ENCODE measurements at places on chromosomes 4 and X. TPM values are rescaled to one million over a fixed set of nuclear protein-coding genes. Genes with fewer than 3 reads are reported as not detected.
A peak's percentile ranks its signal among the peaks of the same experiment; 100 is the strongest.

- peak; percentile 83 for DNase-seq
Measured at GRCh38 chr4:55553441-55554201, 6.9 kb upstream of the CLOCK start.

- DNase-seq: no peak
Measured at GRCh38 chrX:85928606-85929005, 118.8 kb downstream of the CHM start.

GRCh38 chr4:142463206-142463605 lies 382.9 kb downstream of the INPP4B start:
- no peak for DNase-seq

GRCh38 chr4:3305610-3306371 lies 13.0 kb downstream of the RGS12 start:
- no peak for DNase-seq

DNA sequence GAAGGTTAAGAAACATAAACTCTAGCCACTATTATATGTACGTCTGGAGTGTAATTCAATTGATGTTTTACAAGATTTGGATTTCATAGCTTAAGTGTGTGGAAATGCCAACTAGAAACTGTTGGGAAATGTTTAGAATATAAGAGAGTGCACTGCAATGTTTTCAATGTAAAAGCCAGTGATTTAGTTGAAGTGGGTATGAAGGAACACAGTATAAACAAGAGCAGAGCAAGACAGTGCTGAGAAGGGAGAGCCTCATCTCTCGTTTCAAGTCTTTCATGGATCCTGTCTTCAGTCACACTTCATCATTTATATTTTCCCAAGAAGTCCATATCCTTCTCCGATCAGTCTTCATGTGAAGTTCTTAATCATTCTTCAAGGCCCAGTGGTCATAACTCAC lies 163.9 kb upstream of the ETNPPL start:
- DNase-seq: no peak

- DNase-seq: no peak
Measured at GRCh38 chr4:99653916-99654315, 3.7 kb downstream of the C4orf54 start.

- peak; percentile 59 for DNase-seq
Measured at GRCh38 chr4:77921701-77922100, 59.1 kb downstream of the MRPL1 start.

DNA sequence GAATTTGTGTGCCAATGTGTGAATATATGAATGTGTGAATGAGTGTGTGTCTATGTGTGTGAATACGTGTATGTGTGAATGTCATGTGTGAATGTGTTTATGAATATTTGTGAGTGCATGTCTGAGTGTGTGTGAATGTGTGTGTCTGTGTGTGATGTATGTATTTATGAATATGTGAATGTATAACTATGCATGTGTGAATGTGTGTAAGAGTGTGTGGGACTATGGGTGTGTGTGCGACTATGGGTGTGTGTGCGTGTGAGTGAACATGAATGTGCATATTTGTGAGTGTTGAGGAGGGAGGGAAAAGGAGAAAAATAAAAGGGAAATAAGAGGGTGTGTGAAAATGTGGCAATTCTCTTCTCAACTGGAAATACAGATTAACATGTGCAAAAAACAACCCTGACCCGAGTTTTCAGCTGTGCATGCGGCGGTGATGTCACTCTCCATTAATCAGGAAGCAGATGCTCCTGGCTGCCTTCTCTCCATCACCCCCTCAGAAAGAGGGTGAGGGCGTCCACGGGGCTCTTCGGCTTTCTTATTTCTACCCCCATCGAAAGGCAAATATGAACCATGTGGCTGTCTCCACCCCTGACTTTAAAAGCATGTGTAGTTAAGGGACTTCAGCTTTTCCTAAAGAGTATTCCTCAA lies 219.8 kb downstream of the MAML3 start:
- DNase-seq: no peak

- no peak for DNase-seq
Measured at GRCh38 chrX:20740443-20740842, 473.7 kb upstream of the RPS6KA3 start.

GRCh38 chrX:37872303-37872655 lies 24.9 kb upstream of the DYNLT3 start:
- no peak for DNase-seq

DNA sequence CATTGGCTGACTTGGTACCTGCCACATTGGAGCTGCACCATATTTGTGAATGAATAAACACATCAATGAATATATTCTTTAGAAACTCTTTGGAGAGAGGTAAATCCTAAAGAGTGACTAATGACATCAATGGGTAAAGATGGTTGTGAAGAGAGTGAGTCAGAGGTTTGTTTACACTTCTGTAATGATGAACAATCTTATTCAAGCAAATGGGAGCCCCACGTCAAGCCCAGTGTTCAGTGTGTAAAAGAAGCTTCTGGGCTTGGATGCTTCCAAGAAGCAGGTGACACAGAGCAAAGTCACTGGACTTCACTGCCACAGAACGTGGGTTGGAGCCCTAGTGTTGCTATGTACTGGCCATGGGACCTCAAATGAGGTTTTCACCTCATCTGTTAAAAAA lies 319.0 kb downstream of the STK32B start:
- peak; percentile 58 for DNase-seq

- no peak for DNase-seq
Measured at GRCh38 chr4:11328401-11328800, 100.3 kb downstream of the HS3ST1 start.

DNA sequence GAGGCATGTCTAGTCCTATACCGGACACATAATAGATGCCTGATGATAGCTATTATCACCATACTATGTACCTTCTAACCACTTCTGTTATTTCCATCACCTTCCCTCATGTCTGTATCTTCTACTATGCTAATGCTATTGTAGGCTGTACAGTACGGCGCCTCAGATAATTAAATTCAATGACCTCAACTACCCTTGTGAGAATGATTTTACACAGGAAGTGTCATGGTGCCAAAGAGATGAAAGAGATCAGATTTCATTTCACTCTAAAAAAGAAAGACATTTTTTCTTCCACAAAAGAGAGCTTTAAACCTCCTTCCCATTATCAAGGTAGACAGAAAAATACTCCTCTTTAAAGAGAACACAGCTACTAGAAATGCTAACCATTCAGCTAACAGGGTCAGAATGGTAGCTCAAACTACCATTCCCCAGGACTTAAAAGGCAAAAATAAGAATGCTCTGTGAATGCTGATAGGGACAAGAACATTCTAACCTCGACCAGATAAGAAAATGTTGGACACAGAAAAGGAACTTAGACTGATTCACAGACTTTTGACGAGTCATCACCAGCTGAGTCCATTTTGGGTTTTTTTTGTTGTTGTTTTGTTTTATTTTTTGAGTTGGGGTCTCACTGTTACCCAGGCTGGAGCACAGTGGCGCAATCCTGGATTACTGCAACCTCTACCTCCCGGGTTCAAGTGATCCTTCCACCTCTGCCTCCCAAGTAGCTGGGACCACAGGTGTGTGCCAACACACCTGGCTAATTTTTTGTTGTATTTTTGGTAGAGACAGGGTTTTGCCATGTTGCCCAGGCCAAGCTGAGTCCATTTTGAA lies 99.2 kb upstream of the RAPGEF2 start:
- DNase-seq: no peak

- no peak for DNase-seq
Measured at GRCh38 chrX:46628460-46629371, 55.2 kb downstream of the CHST7 start.

DNA sequence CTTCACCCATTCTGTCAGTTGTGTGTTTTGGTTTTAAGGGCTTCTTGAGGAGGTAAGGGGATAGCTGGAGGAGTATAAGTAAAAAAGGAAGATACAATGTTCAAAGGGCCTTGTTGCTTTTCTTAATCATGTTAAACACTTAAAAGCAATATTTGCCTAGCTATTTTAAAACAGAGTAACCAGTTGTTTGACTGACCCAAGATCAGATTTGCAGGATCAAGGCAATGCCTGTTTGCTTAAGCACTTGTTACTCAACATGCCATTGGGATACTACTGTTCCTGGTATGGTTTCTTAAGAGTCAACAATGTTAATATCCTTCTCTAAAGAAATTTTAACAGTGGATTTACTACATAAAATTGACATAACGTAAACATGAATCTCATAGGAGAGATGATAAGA lies 2.6 kb downstream of the DCLK2 start:
- DNase-seq: no peak

DNA sequence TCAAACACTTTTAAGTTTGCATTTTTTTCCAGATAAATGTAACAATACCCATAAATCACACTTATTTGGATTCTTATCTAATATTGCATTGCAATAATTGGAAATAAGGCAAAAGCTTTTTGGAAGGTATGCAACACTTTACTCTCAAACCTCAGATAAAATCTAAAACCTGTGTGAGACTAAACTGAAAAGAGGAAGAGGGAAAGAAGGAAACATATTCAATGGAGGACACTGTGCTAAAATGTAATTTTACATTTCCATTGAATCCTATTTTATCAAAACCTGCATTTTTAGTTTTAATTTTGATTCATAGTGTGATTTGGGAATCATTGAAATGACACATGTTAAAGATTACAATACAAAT lies 99.4 kb downstream of the HPGD start:
- DNase-seq: peak; percentile 10

DNA sequence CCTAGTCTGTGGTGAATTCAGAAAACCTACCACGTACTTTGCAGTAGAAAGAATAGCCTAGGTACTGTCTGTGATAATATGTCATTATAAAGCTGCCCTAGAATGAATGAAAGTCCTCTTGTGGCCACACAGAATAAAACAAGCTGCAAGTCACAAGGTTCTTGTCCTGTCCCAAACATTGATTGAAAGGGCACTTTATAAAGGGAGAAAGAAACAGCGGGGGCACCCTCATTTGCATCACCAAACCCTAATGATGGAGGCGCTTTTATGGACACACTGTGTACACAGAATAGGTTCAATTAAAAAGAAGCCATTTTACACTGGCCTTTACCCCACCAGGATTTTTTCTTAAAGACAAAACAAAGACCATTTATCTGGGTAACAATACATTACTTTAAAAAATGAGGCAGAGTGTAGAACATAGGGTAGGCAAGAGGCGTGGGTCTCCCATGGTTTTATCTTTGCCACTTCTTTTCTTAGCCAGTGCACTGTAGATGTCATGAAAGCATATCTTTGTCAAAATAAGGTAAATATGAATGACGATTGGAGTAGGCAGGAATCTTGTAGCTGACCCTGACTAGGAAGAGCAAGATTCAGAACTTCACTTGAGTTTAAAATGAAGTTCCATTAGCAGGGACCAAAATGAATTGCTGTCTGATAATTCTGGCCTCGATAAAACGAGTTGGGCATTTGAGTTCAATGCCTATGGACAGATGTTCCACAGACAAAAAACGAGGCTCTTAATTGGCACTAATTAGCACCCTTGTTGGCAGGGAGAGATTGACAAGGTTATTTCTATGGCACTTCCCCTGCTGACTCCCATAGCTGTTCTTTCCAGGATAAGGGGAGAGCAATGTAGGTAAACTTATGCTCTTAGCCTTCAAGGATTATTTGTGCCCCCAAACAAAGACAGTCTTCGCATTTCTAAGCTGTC lies 365.1 kb downstream of the AFF2 start:
- no peak for DNase-seq

DNA sequence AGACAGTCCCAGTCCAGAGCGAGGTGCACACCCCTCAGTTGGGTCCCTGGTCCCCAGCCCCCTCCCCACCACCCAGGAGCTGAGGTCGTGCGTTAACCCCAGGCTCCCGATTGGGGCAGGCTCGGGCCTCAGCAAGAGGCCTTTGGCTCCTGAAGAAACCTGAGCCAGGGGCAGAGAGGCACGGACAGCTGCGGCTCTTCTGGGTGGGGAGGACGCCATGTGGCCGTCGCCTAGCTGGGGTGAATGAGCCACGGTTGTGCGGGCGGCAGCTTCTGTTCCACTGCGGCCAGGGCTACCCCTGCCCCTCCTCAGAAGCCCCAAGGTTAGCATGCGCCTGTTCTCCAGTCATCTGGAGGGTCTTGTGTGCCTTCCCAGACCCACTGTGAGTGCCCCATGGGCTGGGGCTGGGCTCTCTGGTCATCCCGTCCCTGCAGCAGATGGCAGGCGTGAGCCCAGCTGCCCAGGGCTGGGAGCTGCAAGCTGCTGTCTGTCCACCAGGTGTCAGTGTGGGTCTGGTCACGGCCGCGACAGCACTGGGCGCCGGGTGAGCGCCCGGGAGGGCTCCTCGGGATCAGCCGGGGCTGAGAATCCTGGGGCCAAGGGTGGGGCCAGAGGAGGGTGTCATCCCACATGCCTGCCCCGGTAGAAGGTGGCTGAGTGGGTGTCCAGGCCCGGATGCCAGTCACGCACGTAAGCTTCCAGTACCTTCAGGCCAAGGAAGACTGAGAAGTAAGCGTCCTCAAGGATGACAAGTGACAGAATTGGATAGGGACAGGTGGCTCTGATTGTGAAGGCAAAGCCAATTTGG lies 21.9 kb downstream of the ATP2B3 start:
- DNase-seq: peak; percentile 46

DNA sequence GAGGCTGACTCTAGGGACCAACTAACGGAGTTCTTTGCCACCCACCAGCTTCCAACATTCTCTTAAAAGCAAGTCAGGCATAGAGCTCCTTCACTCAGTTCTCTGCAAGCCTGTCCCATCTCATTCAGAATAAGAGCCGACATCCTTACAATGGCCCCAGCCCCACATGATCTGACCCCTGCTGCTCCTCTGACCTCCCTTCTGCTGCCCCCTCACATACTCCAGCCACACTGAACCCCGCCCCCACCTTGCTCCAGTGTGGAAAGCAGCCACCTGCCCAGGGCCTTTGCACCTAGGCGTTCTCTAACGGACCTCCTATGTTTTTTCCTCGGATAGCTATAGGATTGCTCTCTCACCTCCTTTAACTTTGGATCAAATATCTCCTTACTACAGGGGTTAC lies 143.2 kb upstream of the ETNPPL start:
- no peak for DNase-seq

- peak; percentile 31 for DNase-seq
Measured at GRCh38 chrX:110276778-110277177, 41.1 kb downstream of the AMMECR1 start.

DNA sequence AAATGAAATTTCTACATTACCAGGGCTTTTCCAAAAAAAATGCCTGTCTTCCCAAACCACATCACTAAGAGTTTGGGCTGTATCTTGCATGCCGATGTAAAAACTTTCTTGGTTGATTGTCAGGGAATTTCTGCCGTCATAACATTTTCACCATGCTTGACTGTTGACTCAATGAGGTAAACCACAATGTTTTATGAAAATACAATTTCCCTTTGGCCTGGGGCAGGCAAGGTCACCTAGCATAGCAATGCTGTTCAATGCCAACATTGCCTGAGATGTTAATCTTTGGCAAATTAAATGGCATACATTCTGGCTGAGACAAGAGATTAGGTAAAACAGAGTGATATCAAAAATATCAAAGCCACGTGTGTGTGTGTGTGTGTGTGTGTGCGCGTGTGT lies 137.1 kb upstream of the TBL1X start:
- DNase-seq: peak; percentile 71

Gene ASIC5
- total RNA-seq: not detected

Gene RAB41
- not detected for total RNA-seq

Gene FTSJ1
- 139 TPM for total RNA-seq

Gene TBC1D14
- 78.4 TPM for total RNA-seq

Gene P2RY4
- total RNA-seq: not detected

Gene SPON2
- not detected for total RNA-seq

Gene CLDN2
- total RNA-seq: 26.3 TPM

Gene SERTM2
- total RNA-seq: not detected

Gene NOCT
- 13.4 TPM for total RNA-seq

Gene GLRA2
- total RNA-seq: 1.3 TPM

Gene TCEAL7
- not detected for total RNA-seq

All from Caki2 (cell line).